ENCODE measurements at places on chromosomes 6 and 20. TPM values are rescaled to one million over a fixed set of nuclear protein-coding genes. Genes with fewer than 3 reads are reported as not detected.

The C6orf15 gene
- total RNA-seq = not detected

The PRR18 gene
- total RNA-seq = 0.06 TPM

The TFAP2A gene
- total RNA-seq = 9.6 TPM

The EDEM2 gene
- 51.9 TPM for total RNA-seq

The YWHAB gene
- 187 TPM for total RNA-seq

The RCAN2 gene
- not detected for total RNA-seq

The LY6G6D gene
- not detected for total RNA-seq

The SRMS gene
- total RNA-seq = 0.16 TPM

The ID4 gene
- 0.71 TPM for total RNA-seq

The VNN1 gene
- total RNA-seq = 0.15 TPM

The SMOC2 gene
- total RNA-seq = not detected

The MBOAT1 gene
- total RNA-seq = 2.5 TPM

The IFNGR1 gene
- total RNA-seq = 37.6 TPM

The CENPW gene
- 42.8 TPM for total RNA-seq

The CST2 gene
- 0.27 TPM for total RNA-seq

The BLTP3A gene
- 4.2 TPM for total RNA-seq

The SLPI gene
- 15.2 TPM for total RNA-seq

The DEFB124 gene
- not detected for total RNA-seq

The ADGB gene
- total RNA-seq = not detected

The ELOVL2 gene
- 5.9 TPM for total RNA-seq

The COX7A2 gene
- total RNA-seq = 341 TPM

The MOXD1 gene
- total RNA-seq = 1.7 TPM

The PNLDC1 gene
- 0.10 TPM for total RNA-seq

The MSH5 gene
- total RNA-seq = 15.5 TPM

The SLC39A7 gene
- total RNA-seq = 111 TPM

The SALL4 gene
- total RNA-seq = 1.6 TPM

The C20orf144 gene
- not detected for total RNA-seq

The NKX2-2 gene
- not detected for total RNA-seq

The PEX7 gene
- 5.3 TPM for total RNA-seq

The CDSN gene
- total RNA-seq = 0.05 TPM

The COL11A2 gene
- 0.83 TPM for total RNA-seq

The ZDHHC14 gene
- total RNA-seq = 3.1 TPM

The CLPSL2 gene
- total RNA-seq = 1.0 TPM

The PRSS16 gene
- total RNA-seq = 3.2 TPM

The ATF6B gene
- total RNA-seq = 33.9 TPM

The MYL9 gene
- total RNA-seq = 17.5 TPM

The RIPOR3 gene
- total RNA-seq = not detected

The GLP1R gene
- not detected for total RNA-seq

The COL9A3 gene
- 0.96 TPM for total RNA-seq

The FAXC gene
- 5.9 TPM for total RNA-seq

The KIAA1586 gene
- 4.9 TPM for total RNA-seq

The RNF39 gene
- not detected for total RNA-seq

The ACTL10 gene
- total RNA-seq = not detected

The BCAS1 gene
- total RNA-seq = 0.41 TPM

The SLC35F1 gene
- not detected for total RNA-seq

The SCRT2 gene
- total RNA-seq = not detected

The RWDD1 gene
- 34.7 TPM for total RNA-seq

The TOX2 gene
- 13.8 TPM for total RNA-seq

The TSBP1 gene
- total RNA-seq = not detected

The GSTA2 gene
- total RNA-seq = not detected
